ENCODE measurements at places on chromosomes 6 and 20.

DNA sequence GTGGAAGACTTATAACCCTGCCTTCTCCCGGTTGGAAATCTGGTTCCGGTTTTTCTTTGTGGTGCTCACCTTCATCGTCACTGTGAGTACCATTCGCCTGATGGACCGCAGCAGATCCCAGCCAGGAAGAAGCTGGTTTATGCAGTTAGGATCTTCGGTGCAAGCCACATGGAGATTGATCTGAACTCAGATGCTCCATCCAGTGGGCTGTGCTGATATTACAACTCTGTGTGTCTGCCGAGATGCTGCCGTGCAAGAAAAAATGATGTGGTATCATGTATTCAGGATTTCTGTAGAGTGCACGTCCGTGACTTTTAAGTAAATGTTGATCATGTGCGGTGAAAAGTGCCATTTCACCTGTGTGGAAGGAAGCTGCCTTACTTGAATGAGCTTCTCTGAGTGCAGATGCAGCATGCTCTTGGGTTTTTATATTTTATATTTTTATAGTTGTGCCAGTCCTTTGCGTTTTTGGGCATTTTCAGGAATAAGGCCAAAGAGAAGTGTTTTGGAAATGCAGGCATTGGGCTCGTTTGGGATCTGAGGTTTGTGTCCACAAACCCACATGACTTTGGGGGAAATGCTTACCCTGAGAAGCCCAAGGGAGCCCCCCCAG, 39.2 kb downstream of the DYNLT1 start:
- no peak for DNase-seq

GRCh38 chr6:14210663-14211561, 93.3 kb downstream of the CD83 start:
- peak; percentile 91 for DNase-seq

DNA sequence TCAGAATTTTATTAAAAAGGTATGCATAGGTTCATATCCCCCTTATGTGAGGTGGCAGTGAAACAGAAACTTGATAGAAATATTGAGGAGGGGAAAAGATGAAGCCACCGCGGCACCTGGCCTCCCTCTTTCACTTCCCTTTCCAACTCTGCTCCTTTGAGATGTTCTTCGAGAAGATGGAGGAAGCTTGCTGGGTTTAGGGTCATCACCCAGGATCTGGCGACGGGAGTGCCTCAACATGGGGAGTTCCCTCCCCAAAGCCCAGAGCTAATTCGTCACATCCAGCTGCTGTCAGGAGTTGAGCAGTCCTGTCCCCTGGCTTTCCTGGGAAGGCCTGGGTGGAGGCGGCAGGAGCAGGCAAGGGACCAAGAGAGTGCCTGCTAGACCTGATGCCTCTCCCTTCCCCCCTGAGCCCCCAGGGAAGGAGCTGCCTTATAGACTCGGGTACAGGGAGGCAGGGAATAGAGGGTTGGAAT, 29.1 kb downstream of the RREB1 start:
- no peak for DNase-seq

GRCh38 chr6:96878143-96878542, 19.5 kb downstream of the NDUFAF4 start:
- DNase-seq: no peak

DNA sequence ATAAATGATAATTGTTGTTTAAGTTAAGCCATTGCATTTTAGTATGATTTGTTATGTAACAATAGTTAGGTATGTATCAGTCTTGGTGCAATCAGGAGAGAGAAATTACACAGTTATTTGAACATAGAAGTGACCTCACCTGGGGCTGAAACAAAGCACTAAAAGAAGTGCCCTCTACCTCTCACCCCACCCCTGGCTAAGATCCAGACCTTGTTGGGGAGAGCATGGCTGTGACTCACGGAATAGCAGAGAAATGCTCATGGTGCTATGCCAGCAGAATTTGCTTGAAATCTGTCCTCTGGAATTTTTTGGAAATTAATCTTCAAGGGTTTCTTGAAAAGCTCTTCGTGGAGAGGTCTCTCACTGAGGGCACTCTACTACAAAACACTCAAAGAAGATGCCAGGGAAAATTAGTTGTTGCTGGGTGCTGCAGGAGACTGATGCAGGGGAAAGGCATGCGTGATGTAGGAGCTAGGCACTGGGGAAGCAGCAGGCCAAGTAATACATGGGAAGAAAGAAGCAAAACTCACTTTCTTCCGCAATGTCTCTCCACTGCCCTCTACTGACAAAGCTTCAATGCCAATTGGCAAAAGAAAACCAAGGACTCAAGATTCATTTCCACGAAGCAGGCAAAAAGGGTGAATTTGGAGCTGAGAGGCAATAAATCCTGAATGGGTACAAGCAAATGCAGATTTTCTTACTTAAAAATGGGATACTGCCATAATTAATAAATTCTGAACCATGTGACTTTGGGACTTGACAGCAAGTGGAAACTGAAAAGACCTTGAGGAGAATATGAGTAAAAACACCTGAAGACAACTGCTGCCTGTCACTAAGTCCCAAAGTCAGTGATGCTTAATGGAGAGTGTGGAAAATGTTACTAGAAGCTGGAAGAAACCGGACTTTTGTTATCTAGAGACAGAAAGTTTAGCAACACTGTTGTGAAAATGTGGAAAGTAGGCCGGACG, 136.3 kb upstream of the ZNF184 start:
- DNase-seq: no peak

DNA sequence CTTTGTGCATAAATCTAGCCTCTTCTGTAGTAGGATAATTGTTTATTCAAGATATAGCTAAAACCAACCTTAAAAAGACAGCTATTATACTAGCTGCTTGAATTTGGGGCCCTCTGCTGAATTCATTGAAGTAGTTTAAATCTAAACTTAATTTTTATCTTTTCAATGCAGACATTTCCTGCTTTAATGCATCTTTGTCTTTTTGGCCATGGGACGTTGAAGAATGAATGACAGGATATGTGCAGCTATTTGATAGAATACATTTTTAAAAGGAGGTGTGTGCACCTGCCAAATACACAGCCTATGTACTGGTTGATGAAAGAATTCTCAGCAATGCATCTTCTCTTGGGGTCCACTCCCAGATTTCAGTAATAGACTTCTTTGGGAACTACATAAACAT, 524.9 kb downstream of the PHF3 start:
- DNase-seq: no peak

DNA sequence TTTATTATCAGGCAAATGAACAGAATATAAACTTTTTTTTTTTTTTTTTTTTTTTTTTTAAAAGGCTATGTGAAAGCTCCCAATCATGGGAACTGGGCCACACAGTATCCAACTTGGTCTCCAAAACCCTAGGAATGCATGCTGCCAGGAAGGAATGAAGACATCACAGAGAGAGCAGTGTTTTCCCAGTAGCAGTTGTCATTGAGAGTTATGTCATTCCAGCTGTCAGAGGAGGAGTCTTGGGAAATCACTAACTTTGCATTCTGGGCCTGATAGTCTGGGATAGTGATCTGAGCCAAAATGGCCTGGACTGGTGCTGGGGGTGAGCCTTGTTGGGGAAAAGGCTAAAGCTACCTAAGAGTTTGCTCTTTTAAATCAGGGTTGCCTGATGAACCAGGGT, 231.3 kb upstream of the MAP3K7 start:
- DNase-seq: peak; percentile 17

- no peak for DNase-seq
Measured at GRCh38 chr6:22026164-22026678, 270.6 kb downstream of the PRL start.

Data from C1 segment of cervical spinal cord (tissue), 14 donors.